T1000 (cell line): ENCODE measurements at places on chromosomes 2 and 18.

- no peak for DNase-seq
Measured at GRCh38 chr18:79523206-79523735, 127.5 kb downstream of the NFATC1 start.

GRCh38 chr2:19532547-19533196, 174.2 kb upstream of the OSR1 start:
- no peak for DNase-seq

- DNase-seq, result no peak
Measured at GRCh38 chr2:124316881-124317605, 292.0 kb downstream of the CNTNAP5 start.

DNA sequence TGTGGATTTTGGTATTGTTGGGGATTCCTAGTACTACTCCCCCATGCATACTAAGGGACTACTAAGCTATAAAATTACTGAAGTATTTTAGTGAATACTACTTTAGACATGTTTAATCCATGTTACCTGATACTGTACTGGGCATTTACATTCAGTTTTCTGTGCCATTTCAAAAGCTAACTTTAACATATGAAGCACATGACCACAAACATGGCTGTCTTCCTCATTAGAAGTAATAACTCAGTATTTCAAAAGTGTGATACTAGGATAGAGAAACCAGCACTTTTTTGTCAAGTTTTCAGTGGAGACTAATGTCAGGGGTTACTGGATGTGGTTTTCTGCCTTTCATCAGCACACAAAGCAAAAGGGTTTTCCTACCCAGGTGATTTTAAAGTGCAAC, 27.9 kb downstream of the WDR33 start:
- DNase-seq, result no peak

GRCh38 chr18:3966246-3966641, 488.9 kb downstream of the DLGAP1 start:
- DNase-seq, result no peak

DNA sequence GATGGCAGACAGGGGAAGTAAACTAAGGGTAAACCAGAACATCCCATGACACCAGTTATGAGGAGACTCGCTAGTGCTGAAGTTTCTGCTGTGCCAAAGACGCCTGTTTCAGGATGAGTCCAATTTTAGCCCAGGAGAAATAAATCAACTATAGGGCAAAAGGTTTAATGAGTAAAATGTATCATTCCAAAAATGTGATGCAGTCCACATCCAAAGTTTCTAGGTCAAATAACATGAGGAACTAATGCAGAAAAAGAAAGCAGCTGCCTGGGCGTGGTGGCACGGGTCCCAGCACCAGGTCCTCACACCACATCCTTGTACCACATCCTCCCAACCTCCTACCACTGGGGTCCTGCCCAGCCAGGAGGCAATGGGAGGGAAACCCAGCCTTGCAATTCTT, 126.9 kb upstream of the CTAGE1 start:
- no peak for DNase-seq

GRCh38 chr18:36355511-36355910, 58.0 kb downstream of the FHOD3 start:
- DNase-seq, result no peak

- no peak for DNase-seq
Measured at GRCh38 chr2:42239289-42239661, 70.1 kb downstream of the EML4 start.

DNA sequence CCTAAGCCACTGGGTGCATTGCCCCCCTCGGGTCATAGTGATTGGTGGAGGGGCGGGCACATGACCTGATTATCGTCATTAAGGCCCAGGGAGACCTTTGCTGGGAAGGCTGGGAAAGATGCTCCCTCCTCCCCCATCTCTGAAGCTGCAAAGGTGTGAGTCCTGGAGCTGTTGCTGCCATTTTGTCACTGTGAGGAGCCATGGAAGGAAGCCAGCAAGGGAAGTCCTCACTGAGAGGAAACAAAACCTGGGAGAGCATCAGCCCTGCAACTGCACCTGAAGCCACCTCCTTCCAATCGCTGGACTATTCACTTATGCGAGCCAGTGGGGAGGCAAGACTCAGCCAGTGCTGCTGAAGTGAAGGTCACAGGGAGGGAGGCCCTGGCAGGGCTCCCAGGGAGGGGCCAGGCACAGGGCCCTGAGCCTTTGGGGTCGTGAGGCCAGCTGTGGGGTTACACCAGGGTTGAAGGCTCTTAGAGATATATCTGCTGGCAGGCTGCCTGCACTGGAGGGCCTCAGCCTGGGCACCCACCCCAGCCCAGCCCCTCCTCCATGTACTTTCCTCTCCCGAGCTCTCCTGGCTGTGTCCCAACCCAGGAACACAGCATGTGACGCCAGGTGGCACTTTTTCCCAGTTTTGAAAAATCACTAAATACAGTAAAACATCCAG, 10.7 kb upstream of the FAHD2A start:
- no peak for DNase-seq

GRCh38 chr2:43027097-43027873, 199.1 kb downstream of the ZFP36L2 start:
- DNase-seq, result no peak

GRCh38 chr18:52391810-52392559, 52.0 kb downstream of the DCC start:
- no peak for DNase-seq

DNA sequence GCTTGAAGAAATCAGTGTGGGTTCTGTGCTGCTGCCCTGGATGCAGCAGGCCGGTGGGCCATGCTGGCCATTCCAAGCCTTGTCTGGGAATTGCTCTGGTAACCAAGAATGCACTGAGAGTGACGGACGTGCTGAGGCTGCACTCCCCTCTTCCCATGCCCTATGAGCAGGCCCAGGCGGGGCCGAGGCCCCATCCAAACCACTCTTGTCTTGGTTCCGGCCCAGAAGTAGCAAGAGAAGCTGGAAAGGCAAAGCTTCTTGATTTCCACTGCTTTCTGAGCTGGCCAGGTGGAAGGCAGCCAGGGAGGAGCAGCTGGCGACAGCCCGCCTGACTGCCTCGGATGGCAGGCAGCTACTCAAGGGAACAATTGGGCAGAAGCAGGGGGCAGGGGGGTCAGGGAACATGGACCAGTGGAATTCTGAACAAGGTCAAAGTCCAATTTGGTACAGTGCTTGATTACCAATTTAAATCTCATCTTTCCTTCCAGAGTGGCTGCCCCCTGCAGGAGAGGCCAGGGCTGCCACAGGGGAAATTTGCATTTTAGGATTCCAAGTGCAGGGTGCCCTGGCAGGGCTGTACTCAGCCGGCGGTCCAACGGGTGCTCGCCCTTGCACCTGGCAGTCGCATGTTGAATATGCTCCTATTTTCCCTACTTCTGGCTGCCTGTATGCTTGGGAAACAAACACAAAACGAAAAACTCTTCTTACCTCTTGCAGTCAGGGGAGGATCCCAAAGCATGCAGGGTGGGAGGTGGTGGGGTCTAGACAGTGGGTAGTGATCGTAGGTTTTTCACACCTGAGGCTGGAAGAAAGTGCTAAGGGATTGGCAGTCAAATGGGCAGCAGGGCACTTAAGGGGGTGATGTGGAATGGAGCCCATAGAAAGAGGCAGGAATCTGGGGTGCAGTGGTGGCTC, 67.3 kb downstream of the LIPG start:
- no peak for DNase-seq

DNA sequence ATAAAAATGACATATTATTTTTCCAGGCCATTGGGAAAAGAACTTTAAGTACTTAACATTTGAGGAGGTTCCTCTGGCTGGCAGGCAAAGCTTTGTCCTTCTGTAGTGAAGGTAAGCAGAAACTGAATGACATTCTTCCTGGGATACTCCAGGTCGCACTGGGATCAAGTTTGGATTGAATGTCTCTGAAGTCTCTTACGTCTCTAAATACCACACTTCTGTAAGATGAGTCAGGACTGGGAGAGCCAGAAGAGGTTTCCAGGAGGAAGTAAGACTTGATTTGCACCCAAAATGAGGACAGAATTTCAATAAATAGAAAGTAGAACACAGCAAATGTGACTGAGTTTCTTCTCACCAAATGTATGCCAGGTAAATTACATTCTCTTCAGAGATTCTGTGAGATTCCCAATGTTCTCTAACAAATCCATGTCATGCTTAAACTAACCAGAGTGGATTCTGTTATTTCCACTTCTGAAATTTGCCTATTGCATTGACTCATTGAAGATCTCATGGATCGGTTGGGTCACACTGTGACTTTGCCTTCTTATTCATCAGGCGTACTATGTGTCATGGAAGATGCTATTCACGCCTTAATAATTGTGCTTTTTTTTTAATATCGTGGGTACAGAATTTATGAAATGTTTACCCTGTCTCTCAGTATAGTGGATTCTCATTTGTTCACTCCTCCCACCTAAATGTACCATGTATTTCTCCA, 25.5 kb upstream of the VIT start:
- DNase-seq, result no peak

DNA sequence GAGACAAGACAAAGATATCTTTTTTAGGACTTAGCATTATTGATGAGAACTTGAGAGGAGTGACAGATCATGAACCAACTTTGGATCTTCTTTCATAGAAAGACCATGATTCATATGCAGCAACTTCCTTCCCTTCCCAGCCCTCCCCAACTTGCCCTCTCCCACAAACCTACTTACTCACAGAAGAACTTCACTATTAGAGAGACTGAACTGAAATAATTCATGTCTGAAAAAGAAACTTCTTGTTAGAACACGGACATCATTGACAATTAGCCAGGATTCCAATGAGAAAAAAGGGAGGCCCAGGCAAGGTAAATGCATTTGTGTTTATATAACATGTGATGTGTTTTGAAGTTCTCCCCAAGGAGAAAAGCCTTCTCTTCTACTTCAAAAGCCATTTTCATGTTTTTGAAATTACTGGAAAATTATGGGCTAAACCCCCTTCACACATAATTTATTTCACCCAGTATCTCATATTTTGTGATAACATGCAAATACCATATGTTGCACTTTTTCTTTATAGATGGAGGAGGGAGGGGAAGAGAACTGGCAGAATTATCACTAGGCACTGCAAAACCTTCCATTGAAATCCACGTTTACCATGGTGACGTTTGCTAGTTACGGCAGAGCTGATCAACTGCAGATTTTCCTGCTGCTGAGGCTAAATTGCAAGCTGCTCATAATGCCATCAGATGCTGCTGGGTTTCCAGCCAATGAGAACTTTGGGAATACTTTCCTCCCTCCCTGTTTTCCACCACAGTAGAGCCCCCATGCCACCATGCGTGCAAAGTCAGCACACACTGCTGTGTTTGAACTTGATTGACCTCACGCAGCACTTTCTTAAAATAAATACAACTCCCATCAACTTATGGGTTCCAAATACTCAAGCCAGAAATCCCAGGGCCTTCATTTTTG, 294.7 kb downstream of the MEIS1 start:
- no peak for DNase-seq

DNA sequence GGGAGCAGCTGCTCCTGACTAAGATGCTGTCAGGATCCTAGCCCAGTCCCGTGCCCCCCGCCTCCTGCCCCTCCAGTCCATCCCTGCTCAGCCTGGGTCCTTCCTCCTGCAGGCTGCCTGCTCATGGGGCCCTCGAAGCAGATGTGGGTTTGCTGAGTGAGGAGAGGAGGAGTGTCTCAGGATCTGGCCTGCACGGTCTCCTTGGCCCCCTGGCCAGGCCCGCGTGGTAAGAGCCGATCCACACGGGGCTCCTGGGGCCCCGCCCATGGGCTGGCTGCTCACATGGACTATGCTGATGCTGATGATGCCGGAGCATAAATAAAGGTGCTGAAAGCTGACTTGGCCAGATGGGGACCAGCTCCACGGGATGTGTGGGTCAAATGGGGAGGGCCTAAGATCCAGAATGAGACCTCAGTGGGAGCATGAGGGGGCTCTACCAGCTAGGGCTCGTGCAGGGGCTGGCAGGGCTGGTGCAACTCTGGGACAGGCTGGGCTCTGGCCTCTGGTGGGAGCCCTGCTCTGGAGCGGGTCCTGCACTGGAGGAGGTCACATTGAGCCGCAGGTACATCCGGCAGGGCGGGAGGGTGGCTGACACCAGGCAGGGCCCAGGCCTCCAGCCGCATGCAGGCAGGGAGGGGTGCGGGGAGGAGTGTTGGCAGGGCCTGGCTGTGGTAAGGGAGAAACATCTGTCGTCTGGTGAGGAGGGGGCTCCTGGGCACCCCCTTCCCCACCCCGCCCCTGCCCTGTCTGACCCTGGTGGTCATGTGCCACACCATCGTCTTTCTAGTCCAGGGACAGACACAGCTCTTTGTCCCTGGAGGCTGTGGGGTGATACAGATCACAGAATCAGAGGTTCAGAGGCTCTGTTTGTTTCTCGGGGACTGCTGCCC, 275.3 kb upstream of the HDAC4 start:
- DNase-seq, result no peak

GRCh38 chr18:31990823-31991222, 27.8 kb upstream of the RNF125 start:
- no peak for DNase-seq

DNA sequence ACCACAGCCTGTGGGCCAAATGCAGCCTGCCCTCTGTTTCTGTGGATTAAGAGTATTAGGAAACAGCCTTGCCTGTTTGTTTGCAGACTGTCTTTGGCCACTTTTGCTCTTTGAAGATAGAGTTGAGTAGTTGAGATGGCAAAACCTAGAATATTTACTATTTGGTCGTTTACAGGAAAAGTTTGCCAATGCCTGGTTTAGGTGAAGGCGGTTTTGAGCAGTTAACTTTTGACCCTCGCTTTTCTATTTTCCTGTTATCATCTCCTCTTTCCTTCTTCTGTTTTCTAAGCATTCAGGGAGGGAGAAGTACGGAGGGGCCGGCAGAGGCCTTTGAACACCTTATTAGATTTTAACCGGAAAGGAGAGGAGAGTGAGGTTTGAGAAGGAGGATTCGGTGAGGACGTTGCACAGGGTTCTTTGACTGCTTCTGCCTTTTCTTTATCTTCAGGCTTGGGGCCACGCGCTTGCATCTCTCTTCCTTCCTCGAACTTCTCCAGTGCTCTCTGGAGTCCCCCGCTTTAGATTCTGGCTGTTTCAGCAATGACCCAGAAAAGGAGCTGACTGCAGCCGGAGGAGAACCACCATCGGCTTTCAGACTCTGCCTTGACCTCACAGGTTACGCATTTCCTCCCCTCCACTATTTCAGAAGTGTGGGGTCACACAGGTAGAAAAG, 39.2 kb downstream of the IL1R2 start:
- DNase-seq, result no peak

- DNase-seq, result no peak
Measured at GRCh38 chr2:30714811-30715709, 92.2 kb downstream of the CAPN13 start.
